Brain microvascular endothelial cell (primary cell): ENCODE measurements at places on chromosomes 3 and 15.

DNA sequence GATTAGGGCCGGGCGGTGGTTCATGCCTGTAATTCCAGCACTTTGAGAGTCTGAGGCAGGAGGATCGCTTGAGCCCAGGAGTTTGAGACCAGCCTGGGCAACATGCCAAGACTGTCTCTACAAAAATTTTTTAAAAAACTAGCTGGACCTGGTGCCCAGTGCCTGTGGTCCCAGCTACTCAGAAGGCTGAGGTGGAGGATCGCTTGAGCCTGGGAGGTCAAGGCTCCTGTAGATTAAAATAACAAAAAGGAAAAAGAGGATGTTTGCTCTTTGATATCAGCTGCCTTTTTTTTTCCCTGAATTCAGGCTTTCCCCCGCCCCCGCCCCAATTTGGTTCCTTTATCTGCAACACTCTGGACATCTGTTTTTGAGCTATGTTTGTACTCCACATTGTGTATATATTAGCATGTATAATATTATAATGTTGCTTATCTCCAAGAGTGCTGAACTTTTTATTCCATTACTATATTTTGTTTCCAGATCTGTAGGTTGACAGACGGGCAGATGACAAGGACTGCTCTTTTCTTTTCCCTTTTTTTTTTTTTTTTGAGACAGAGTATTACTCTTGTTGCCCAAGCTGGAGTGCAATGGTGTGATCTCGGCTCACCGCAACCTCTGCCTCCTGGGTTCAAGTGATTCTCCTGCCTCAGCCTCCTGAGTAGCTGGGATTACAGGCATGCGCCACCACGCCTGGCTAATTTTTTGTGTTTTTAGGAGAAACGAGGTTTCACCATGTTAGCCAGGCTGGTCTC is 4.6 kb downstream of the SNAP23 start:
- DNase-seq: peak; percentile 30

DNA sequence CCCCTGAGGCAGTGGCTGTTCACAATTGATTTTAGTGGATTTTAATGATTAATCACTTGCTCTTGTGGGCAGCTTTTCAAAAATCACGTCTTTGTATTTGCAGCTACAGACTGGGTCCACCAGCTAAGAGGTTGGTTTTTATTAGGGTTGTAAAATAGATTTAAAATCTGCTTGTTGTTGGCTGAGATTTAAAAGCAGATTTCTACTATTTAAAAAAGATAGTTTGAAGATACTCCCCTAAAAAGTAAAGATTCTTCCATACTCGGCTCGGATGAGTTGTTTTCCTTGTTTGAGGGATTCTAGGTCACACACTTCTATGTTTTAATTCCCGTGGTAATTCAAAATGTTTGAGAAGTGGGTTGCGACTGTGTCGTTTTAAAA is 1.7 kb downstream of the KLHL24 start:
- DNase-seq: no peak

GRCh38 chr3:127985216-127985615 is 67.0 kb upstream of the SEC61A1 start:
- no peak for DNase-seq

GRCh38 chr15:88255087-88255483 is 1.5 kb downstream of the NTRK3 start:
- DNase-seq: no peak

GRCh38 chr3:60657972-60658371 is 593.3 kb downstream of the FHIT start:
- no peak for DNase-seq

- peak; percentile 56 for DNase-seq
These were observed 34.3 kb downstream of the ZBTB38 start for GRCh38 chr3:141402476-141403171.

DNA sequence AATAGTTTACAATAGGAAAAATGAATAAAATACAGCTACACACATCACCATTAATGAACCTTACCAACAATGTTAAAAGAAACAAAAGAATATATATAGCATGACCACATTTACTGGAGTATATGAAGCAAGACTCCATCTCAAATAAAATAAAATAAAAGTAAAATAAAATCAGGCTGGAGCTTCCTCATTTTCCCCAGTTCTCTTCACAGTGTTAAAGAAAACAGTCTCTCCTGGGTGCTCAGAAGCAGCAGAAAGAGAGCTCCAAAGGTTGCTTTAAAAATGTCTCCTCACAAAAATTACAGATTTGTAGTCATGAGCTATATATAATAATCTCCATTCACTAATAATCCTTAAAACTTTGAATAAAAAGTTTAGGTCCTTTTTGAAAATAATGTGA is 48.8 kb downstream of the PIK3CB start:
- DNase-seq: no peak

- peak; percentile 24 for DNase-seq
These were observed 26.4 kb downstream of the LNP1 start for GRCh38 chr3:100427699-100428098.

GRCh38 chr3:163033652-163034051 is 1537.0 kb downstream of the OTOL1 start:
- DNase-seq: no peak

DNA sequence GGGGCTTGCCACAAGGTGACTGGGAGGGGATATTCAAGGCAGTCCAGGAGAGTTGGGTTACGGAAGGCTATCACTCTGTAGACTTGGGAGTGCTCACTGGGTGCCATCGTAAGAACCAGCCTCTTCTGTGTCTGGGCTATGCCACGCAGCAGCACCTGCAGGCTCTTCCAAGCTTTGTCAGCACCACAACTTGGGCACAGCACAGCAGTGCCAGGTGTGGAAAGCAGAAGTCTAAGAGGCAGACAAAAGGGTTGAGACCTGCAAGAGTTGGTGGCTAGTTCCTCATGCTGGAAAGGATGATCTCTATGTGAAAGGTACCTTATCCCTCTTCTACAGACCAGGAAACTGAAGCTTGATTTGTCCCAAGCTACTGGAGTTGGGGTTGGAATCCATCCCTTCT is 15.8 kb downstream of the CX3CR1 start:
- DNase-seq: no peak

DNA sequence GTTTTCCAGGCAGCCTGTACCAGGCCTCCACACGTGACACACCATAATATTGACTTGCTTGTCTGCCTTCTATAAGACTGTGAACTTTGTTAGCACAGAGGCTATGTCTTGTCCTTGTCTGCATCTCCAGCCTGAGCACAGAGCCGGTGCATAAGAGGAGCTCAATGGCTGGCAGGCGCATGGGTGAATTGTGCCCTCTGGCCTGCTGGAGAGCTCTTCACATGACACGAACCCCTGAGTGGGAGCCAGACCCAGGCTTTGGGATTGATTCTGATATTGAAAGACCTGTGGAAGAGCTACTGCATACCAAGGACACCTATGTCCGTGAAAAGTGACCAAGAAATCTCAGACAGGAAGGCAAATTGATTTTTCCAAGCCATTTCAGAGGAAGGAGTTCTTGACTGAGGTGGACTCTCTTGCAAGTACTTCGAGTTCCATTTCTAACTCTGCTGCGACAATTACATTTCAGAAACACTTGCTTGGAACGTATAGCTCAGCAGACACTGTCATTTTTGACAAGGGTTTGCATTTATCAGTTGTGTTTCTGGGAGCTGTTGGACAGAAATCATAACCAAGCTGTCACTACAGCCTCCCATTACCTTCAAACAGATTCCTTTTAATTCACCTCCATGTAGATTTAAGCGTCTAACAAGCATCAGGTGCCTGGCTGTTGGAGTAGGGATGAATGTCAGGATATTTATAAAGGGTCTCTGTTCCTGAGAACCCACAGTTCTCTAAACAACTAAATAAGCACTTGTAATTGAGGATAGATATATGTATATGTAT is 281.3 kb downstream of the WDR72 start:
- DNase-seq: no peak

GRCh38 chr3:37703626-37704025 is 158.1 kb upstream of the CTDSPL start:
- DNase-seq: peak; percentile 8

DNA sequence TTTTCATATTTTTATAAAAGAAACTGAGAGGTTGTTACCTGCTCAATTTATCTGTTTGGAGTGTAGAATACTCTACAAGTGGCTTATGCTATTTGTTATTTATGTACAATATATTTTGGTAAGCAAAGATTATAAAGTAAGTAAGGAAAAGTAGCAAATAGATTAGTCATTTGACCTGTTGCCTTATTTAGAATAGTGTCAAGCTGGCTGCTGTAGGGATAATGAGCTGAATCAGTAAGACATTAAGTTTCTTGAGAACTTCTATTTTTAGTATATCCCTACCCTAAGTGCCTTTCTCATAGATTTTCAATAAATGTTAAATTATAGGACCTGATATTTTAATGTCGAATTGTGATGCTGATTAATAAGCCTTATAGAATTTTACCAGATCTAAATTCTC is 37.2 kb downstream of the ECT2 start:
- DNase-seq: no peak

DNA sequence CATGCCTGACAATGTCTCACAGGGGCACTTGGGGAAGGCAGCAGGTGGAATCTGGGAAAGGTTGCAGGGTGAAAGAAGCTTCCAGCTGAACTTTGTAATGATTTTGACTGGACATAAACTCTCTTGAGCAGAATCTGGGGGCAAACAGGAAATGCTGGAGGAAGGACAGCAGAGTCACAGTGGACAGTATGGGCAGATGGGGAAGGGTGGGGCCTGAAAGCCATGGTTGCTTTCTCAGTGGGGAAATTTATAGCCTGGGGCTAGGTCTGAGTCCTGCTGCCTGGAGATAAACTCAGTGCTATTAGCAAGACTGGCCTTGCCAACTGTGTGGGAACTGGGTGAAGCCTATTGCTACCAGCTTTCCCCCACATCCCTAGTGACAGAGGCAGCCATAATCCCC is 203.2 kb downstream of the OSBPL10 start:
- DNase-seq: no peak

GRCh38 chr3:135558906-135559305 is 406.6 kb upstream of the PPP2R3A start:
- DNase-seq: no peak

GRCh38 chr15:83092309-83092976 is 15.0 kb upstream of the TM6SF1 start:
- DNase-seq: peak; percentile 77

GRCh38 chr15:43256341-43256740 is 10.4 kb downstream of the TGM5 start:
- no peak for DNase-seq

DNA sequence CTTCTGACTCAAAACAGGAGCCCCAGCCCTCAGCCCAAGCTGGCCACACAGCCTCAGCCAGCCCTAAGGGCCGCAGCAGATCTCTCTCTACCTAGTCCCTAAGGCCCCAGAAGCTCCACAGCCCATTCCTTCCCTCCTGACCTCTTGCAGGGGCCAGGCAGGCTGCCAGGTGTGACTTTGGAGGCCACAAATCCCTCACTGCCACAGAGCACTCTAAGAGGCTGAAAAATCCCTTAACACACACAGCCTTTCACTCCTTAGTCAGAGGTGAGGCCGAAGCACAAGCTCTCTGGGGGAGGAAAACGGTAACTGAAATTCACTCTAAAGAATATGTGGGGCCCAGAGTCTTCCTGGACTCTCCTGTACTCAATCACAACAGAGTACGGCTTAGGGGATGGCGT is 23.3 kb downstream of the LRRC2 start:
- DNase-seq: no peak

DNA sequence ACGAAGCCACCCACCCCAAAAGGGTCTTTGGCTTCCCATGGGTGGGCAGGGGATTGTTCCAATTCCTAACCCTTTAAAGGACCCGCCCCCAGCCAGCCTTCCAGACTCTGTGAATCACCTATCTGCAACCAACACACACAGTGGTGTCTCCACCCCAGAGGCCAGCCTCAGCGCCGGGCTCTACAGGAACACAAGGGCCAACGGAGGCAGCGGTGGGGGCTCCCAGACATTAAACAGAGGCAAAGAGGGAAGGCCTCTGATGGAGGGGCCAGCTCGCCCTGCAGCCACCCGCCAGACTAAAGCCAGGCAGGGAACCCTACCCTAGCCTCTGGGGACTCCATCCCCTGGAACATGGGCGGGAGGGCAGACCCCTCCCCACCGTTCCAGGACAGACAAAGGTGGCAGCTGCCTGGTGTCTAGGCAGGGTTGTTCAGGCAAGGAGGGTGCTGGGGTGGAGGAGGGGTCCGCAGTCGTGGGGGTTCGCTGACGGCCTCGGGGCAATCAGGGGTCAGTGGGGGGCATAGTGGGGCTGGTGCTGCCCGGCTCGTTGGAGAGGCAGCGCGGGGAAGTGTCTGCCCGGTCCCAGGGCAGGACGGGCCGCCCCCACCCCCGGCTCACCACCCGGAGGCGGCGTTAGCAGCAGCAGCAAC is 448 bp downstream of the SHISA5 start:
- peak; percentile 29 for DNase-seq

DNA sequence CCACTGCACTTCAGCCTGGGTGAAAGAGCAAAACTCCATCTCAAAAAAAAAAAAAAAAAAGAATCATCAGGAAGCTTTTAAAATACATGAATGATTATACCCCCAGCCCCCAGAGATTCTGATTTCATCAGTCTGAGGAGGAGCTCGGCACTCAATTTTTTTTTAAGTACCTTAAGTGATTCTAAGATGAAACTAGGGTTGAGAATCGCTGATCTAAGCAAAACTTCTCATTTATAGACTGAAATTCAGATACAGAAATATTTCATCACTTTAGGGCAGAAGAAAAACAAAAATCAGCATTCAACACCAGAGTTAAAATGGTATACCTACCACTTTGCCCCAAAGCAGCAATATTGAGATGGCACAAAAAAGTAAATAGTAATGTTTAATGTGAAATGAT is 24.7 kb downstream of the CPA3 start:
- DNase-seq: no peak

- no peak for DNase-seq
These were observed 461.3 kb downstream of the AGBL1 start for GRCh38 chr15:86540840-86541467.

GRCh38 chr3:61323094-61323493 is 71.8 kb upstream of the FHIT start:
- DNase-seq: no peak
